ENCODE measurements at places on chromosomes 3 and 15.

DNA sequence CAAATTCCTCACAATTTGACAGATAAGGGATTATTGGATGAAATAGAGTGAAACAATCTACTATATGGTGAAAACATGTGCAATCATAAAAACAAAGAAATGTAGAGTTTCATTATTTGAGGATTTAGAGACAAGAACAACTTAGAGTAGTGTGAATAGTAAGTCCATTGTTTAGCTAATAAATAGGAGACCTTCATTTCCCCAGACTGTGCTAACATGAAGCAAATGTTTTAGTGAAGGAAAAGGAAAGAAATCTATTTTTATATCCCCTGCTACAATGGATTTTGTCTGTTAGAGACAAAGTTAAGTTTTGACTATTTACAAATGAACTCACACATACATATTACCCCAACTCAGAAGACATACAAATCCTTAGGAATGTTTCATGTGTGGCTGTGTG is 77.8 kb downstream of the EFL1 start:
- DNase-seq, result no peak

GRCh38 chr3:187456250-187456649 is 88.1 kb downstream of the RTP4 start:
- peak; percentile 18 for DNase-seq

GRCh38 chr15:75751116-75751875 is 38.6 kb upstream of the CSPG4 start:
- no peak for DNase-seq

GRCh38 chr3:61595288-61595687 is 33.9 kb downstream of the PTPRG start:
- peak; percentile 20 for DNase-seq

GRCh38 chr3:65636326-65636725 is 402.4 kb downstream of the MAGI1 start:
- DNase-seq, result no peak

GRCh38 chr15:62109982-62110851 is 43.4 kb downstream of the C2CD4A start:
- DNase-seq, result peak; percentile 73

GRCh38 chr15:90104551-90104950 is 2.3 kb upstream of the IDH2 start:
- DNase-seq, result no peak

GRCh38 chr15:85354948-85355347 is 25.5 kb upstream of the AKAP13 start:
- no peak for DNase-seq

- DNase-seq, result no peak
Measured at GRCh38 chr3:69197455-69197854, 75.1 kb upstream of the LMOD3 start.

DNA sequence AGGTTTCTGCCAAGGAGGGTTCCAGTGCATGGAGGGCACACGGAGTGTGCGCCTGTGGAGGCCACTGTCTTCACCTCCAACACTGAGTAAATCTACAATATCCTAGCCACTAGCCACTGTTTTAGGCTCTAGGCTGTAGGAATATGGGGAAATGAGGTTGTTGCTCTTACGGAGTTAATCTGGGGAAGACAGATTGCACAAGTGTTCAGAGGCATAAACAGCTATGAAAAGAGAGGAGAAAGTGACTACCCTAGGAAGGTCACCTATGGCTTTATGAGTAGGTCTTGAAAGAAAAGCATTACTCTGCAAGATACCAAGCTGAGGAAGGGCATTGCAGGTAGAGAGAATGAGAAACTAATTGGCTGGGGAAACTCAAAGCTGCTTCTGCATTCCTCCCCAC is 85.7 kb downstream of the CYP19A1 start:
- no peak for DNase-seq

DNA sequence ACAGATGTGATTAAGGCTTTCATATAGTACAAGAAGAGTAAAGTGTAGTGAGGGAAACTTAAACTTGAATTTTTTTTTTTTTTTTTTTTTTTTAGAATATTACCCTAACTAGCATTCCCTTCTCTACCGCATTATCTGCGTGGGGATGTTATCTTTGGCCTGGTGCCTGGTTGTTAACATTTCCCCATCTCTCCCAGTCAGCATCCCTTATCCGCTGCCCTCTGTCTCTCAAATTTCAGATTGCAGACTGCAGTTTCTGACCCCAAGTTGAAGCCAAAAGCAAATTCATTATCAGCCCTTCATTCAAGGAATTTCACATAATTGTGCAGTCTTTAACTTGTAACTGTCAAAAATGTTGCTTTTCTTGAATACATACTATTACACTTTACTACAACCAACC is 353.0 kb downstream of the PLOD2 start:
- peak; percentile 36 for DNase-seq

DNA sequence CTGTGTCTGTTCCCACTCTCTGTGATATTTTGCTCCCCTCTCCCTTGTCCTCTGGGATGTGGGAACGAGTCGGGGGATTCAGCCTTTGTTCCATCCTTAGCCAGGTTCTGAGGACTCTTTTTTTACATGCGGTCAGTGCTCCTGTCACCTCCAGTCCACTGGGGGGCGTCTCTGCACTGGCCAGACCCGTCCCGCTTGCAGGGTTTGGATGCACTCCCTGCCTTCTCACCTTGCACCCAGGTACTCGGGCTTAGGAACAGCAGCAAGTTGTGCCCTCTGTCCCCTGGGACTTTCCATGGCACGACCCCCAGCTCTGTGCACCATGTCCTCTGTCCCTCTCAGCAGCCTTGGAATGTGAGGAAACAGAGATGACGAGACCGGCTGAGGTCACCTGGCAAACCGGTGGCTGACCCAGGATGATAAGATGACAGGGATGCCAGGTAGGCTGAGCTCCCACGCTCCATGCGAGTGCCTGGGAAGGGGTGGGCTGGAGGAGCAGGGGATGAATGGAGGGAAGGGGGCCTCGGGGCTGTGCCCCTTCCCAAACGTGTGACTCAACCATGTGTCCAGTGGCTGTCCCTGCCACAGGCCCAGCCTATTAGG is 27.3 kb upstream of the FGD5 start:
- DNase-seq, result peak; percentile 30

DNA sequence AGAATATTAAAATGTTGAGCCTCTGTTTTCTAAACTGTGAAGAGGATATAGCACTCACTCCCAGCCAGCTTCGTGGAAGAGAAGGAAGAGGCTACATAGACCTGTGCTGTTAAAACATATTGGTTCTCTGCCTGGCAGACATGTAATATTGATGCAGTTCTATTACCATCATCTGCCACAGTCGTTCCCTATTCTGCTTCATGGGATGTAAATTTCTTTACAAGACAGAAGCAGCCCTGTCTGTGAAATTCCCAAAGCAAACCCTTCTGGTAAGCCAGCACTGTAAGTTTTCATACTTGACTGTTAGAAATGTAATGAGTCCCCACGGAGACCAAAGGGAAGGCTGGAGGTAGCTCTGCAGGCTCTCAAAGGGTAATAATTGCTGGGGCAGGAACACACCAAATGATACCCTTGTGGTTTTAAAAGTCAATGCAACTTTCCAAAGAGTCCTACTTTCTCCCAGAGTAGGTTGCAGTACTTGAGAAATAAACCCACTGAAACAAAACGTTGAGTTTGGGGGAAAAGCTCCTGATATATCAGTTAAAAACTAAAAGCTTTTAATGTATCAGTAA is 129.9 kb upstream of the HES1 start:
- no peak for DNase-seq

DNA sequence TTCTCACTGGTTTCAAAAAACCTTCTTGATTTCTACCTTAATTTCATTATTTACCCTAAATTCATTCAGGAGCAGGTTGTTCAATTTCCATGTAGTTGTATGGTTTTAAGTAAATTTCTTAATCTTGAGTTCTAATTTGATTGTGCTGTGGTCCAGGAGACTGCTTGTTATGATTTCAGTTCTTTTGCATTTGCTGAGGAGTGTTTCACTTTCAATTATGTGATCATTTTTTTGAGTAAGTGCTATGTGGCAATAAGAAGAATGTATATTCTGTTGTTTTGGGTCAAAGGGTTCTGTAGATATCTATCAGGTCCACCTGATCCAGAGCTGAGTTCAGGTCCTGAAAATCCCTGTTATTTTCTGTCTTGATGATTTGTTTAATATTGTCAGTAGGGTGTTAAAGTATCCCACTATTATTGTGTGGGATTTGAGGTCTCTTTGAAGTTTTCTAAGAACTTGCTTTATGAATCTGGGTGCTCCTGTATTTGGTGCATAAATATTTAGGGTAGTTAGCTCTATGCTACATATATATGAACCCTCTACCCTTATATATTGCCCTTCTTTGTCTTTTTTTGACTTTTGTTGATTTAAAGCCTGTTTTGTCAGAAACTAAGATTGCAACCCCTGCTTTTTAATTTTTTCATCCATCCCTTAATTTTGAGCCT is 158.4 kb upstream of the TPRG1 start:
- DNase-seq, result no peak

DNA sequence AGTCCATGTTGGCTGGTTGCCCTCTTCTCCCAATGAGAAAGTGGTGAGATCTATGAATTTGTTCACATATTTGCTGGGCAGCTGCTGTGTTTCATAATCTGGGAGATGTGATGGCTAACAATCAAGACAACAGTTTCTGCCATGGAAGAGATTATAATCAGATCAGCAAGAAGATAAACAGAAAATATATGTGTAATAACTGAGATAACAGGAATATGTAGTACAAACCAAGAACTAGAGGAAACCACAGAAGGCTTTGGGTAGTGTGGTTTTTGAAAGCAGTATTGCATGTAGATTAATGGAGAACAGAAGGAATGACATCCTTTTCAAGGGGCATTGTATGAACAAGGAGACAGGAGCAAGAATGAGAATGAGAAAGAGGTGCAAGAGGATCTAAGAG is 12.2 kb upstream of the CSTA start:
- no peak for DNase-seq

DNA sequence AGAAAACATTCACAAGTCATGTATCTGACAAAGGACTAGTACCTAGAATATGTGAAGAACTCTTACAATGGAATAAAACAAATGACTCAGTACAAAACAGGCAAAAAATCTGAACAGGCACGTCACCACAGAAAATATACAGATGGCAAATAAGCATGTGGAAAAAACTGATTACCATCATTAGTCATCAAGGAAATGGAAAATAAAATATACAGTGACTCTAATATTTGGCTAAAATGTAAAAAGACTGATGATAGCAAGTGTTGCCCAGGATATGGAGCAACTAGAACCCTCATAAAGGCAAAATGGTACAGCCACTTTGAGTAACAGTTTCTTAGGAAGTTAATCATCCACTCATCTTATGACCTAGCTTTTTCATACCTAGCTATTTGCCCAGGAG is 95.8 kb upstream of the ABHD17C start:
- DNase-seq, result peak; percentile 86

DNA sequence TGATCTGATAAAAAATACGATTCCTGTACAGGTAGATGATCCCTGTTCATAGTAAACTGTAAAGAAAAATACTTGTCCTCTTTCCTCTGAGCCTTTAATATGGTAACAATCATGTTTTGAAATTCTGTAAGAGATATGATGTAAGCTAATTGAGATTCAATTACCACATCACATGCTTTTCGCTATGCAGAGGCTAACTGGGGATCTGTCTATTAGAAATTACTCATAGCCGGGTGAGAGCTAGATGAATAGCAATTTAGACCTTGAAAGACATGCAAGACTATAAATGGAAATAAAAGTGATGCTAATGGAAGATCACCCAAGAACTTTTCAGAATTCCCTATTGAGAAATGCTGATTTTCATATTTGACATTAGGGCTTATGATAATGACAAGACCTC is 579.9 kb upstream of the ZNF717 start:
- DNase-seq, result no peak

DNA sequence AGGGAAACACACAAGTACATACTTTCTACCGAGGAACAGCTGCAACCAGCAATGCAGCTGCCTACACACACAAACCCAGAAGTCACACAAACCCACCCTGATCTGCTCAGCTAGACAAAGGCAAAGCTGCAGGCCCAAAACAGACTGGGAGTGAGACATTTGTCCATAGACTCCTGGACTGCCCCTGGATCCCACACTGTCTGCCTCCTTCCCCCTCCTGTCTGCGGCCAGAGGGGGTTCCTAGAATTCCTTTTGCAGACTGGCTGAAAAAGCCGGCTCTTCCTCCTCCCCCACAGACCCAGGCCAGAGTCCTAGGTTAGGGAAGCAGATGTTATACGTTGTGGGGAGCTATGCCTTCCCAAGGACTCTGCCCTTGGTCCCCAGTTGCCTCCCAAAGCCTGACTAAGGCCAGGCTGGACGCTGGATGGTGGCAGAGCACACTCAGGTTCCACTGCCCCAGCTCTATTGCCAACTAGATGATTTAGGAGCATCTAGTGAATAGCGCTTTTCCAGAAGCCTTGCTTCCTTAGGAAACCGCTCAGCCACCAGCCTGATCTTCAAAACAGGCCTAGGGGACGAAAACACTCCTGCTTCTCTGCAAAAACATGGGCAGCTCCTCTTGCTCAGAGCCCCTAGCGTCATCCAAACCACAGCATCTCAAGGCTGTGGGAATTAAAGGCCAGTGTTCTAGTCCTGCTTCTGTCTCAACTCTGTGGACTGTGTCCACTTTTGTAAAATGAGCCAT is 37.4 kb upstream of the CILP start:
- no peak for DNase-seq

GRCh38 chr3:39469258-39469657 is 1.8 kb downstream of the MOBP start:
- DNase-seq, result no peak

DNA sequence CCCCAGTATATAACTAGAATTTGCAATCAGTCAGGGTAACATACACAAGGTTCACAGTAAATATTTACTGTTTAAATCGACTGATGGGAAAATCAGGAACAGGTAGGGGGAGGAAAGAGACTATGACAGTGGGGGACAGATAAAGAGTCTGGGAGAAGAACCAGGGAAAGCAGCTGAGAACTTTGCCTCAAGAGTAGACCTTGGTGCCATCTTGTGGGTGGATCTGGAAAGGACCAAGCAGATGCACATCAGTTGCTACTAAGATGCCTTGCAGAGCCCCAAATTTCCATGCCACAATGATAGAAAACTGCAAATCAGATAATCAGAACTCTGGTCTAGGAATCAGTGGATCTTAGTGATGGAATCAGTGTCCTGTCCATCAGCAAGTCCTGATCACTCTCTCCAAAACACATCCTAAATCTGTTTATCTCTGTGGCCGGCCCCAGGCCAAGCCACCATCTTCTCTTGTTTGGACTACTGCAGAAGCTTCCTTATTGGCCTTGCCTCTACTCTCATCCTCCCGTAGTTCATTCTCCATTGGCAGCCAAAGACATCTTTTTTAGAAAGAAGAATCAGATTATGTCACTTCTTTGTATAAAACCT is 62.7 kb downstream of the PDE8A start:
- DNase-seq, result peak; percentile 70

GRCh38 chr3:180619723-180620122 is 17.8 kb downstream of the TTC14 start:
- DNase-seq, result no peak
